ENCODE measurements at places on chromosomes 5 and 9.
A peak's percentile ranks its signal among the peaks of the same experiment; 100 is the strongest.

DNA sequence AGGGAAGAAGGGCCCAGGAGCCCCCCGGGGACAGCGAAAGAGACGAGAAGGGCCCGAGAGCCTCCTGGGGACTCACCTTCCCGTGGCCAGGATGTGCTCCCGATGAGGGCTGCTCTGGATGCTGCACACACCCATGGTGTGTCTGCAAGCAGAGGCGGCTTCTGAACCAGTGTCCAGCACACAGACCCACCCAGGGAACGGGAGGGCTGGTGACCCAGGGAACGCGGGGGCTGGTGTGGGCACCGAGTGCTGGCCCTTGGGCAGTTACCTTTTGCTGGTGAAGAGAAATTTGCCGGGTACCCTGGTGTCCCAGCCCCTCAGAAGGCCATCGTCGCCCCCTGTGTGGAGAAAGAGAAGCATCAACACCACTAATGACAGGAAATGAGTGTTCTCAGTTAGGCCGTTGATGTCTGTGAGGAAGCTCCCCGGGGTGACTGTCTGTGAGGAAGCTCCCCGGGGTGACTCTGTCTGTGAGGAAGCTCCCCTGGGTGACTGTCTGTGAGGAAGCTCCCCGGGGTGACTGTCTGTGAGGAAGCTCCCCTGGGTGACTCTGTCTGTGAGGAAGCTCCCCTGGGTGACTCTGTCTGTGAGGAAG is 13.2 kb downstream of the MRPL41 start:
- DNase-seq, result no peak

- DNase-seq, result no peak
These were observed 19.4 kb downstream of the NTRK2 start for GRCh38 chr9:84688956-84689355.

- DNase-seq, result no peak
These were observed 192.7 kb upstream of the SGCD start for GRCh38 chr5:156134216-156134615.

- DNase-seq, result no peak
These were observed 715 bp downstream of the LCN8 start for GRCh38 chr9:136757328-136757727.

DNA sequence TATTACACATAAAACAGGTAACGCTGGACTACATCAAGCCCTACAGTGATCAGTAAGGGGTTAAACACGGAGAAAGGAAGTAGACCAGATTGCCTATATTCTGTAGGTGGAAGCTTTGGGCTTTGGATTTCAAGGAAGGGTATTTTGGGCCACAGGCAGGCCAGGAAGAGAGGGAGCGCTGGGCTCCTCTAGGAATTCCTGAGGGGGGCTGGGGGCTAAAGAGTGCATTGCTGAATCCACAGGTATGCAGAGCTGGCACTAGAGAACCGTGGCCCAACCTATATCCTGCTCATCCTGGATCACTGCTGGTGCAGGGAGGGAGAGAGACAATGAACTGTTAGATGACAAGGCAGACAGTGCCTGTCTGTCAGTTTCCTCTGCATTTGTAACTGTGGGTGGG is 367.1 kb downstream of the CSNK1G3 start:
- DNase-seq, result no peak

- DNase-seq, result no peak
These were observed 24.4 kb upstream of the VDAC1 start for GRCh38 chr5:134029156-134029555.

GRCh38 chr5:163089230-163089629 is 348.2 kb upstream of the CCNG1 start:
- no peak for DNase-seq

- no peak for DNase-seq
These were observed 27.5 kb upstream of the HAND1 start for GRCh38 chr5:154505567-154505966.

GRCh38 chr9:107142430-107142829 is 140.6 kb upstream of the RAD23B start:
- DNase-seq, result no peak

GRCh38 chr5:76831110-76831452 is 12.3 kb downstream of the F2RL1 start:
- no peak for DNase-seq

- no peak for DNase-seq
These were observed 91.6 kb upstream of the STK32A start for GRCh38 chr5:147143215-147143614.

- DNase-seq, result no peak
These were observed 19.8 kb upstream of the GABBR2 start for GRCh38 chr9:98728500-98728899.

DNA sequence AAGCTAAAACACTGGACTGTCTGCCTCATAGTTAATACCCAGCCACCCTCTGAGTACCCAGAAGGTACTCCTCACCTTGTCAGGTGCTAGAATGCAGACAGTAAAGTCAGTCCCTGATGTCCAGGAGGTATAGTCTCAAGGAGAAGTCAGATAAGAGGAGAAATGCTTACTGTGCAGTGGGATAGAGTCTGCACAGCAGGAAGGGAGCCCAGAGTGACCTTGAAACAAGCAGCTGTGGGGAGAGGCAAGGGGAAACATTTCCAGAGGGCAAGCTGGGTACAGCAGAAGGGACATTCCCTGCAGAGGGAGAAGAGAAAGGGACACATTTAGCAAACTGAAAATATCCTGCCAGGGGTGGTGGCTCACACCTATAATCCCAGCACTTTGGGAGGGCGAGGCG is 122.7 kb downstream of the GCNT1 start:
- DNase-seq, result no peak

DNA sequence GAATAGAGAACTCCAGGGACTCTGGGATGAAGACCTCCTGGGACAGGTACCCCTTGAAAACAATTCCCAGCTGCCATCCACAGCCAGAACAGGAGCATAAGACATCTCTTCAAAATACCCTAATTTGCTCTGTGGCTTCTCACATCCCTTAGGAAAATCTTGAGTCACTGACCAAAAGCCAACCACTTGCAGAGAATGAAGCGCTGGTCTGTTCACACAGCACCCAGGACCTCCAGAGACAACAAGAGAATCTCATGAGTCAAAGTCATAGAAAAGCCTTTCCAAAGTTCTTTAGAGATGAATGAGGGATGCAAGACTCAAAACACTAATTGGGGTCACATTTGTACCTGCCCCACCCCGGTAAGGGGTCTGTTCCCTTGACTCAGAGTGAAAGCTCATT is 210.6 kb downstream of the SEMA5A start:
- DNase-seq, result no peak

GRCh38 chr9:126471084-126471624 is 142.6 kb upstream of the LMX1B start:
- DNase-seq, result peak; percentile 40

- DNase-seq, result no peak
These were observed 86.5 kb upstream of the ARRDC3 start for GRCh38 chr5:91469517-91470165.

DNA sequence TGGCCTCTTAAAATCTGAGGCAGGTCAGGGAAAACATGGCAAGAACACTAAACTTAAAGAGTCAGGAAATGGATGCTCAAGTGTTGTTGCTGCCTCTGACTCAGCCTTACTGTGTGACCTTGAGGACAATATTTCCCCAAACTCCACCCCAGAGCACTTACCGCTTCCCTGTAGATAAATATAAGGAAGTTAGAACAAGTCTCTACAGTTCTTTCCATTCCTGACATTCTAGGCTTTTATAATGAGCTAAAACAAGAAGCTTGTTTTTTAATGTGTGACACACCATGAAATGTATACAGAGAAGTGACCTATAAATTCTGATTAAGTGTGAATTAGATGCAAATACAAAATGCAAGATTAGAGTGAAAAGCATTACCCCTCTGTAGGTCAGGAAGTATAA is 129.3 kb downstream of the GRIA1 start:
- no peak for DNase-seq

GRCh38 chr9:5894237-5894959 is 3.7 kb downstream of the MLANA start:
- no peak for DNase-seq

DNA sequence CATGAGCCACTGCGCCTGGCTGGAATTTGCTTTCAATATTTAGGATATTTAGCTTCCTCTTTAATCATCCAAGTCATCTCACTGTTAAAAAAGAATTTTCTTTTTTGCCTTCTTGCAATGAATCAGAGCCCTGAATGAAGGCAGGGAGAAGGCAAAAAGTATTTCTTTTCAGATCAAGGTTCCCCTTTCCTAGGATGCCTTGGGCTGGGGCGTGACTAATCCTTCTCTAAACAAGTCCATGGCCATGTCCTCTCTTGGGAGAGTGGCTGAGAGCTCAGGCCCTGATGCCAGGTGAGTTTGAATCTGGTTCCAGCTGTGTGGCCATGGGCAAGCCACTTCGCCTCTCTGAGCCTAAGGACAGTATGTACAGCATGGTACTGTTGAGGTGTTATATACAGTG is 84.8 kb upstream of the NEURL1B start:
- no peak for DNase-seq

GRCh38 chr9:122122903-122123632 is 30.0 kb upstream of the TTLL11 start:
- peak; percentile 32 for DNase-seq

DNA sequence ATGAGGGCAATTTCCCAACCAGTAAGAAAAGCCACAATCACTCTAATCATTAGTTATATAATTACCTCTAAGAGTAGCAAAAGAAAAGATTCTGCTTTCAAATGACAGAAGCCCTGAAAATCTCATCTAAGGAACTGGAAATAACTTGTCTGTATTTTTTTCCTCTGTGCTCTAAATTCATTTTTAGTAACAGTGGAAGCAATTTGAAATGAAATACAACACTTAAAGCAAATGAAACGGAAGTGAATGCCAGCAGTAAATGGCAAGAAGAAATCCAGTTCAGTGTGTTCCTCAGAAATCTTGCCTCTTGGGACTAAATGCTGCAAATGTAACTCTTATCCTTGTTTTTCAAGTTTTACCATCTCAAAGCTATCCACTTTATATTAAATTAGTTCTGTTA is 294.9 kb downstream of the TAF11L14 start:
- DNase-seq, result no peak

GRCh38 chr9:69513141-69513820 is 158.9 kb downstream of the APBA1 start:
- DNase-seq, result no peak

DNA sequence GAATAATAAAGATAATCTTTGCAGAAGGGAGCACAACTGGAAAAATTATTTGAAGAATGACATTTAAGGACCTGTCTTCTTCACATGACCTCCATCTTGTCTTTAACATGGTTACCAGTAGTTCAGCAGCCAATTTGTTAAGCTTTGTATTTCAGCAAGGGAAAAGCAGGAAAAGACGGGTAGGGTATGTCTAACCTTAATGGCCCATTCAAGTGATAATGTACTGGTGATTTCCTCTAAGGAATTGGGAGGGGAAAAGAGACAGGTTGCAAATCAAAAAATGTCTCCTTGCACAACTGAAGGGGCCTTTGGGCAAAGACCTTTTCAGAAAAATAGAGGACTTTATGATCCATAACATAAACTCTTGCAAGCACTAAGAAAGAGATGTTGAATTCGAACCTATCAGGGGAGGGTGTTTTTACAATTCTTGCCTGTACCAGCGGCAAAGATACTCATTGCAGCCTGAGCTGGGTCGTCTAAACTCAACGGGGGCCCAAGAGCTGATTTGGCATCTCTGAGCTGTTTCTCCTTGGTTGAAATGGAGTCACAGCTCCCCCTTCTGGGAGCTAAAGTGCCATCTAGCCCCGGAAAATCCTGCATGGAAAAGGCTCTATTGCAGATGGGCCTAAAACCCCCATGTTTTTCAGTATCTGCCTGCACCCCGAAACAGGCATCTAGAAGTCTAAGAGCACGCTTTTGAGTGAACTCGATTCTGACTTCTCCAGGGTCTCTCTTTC is 3.8 kb downstream of the BRINP1 start:
- DNase-seq, result no peak

- no peak for DNase-seq
These were observed 35.8 kb downstream of the FSD1L start for GRCh38 chr9:105483618-105484017.

GRCh38 chr9:86975036-86975435 is 27.7 kb upstream of the GAS1 start:
- no peak for DNase-seq

GRCh38 chr5:6861667-6862066 is 148.4 kb downstream of the TENT4A start:
- DNase-seq, result no peak

- no peak for DNase-seq
These were observed 74.1 kb upstream of the FSD1L start for GRCh38 chr9:105373723-105374122.

- no peak for DNase-seq
These were observed 69.6 kb downstream of the IL31RA start for GRCh38 chr5:55920784-55921183.

DNA sequence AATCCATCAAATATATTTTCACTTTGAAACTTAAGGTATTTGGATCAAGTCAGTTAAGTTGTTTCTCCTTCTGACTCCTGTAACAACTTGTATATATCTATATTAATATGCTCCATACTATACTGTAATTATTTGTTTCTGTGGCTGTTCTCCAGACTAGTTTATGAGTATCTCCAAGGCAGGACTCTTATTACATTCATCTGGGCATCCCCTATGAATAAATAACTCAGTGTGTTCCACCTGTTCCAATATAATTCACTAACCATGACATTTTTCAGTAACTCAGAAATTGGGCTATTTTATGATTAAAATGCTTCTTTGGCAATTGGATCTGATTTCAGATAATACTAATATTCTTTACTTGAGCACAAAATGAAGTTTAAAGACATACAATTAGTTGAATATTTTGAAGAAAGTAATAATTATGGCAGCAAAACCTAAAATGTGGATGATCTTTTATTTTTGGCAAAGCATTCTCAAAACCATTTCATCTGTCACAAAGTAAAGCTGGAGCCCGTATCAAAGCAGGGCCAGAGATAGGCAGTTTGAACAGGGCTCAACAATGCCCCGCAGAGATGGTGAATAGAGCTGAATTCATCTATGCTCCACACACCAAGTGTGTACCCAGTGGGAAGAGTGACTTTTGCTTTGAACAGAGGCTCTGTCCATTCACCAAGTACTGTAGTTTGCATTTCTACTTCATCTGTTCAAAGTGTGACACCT is 314.3 kb downstream of the PDE4D start:
- DNase-seq, result no peak

DNA sequence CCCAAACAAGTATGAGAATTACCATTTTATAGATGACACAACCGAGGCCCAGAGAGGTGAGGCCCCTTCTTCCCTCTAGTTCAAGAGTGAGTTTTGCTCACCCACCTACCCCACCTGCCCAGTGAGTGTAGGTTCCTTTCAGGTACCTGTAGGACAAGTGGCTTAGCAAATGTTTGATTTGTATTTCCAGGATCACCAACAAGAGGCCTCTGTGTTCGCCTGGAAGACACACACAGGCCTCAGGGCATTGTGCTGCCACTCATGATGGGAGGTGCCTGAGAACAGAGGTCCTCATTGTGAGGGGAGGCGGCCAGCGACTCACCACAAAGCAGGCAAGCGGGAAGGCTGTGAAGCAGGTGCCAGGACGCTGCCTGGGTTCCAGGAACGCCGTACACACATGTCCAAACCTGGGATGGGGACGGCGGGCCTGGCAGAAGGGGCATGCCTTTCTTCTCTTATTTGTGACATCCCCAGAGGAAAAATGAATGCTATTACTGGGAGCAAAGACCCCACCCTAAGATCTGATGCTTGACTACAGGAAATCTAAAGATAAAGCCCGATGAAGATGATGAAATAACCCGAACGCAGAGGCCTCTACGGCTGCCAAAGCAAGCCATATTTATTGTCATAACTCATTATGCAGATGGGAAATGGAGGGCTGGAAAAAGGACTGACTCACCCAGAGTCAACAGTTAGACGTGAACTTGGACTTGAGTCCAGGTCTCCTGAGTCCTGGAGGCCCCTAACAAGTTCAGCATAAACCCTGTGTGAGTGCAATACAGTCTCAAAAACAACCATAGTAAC is 60.2 kb upstream of the SLC25A51 start:
- DNase-seq, result no peak
